ENCODE measurements at places on chromosomes 2 and 18.
A peak's percentile ranks its signal among the peaks of the same experiment; 100 is the strongest.

DNA sequence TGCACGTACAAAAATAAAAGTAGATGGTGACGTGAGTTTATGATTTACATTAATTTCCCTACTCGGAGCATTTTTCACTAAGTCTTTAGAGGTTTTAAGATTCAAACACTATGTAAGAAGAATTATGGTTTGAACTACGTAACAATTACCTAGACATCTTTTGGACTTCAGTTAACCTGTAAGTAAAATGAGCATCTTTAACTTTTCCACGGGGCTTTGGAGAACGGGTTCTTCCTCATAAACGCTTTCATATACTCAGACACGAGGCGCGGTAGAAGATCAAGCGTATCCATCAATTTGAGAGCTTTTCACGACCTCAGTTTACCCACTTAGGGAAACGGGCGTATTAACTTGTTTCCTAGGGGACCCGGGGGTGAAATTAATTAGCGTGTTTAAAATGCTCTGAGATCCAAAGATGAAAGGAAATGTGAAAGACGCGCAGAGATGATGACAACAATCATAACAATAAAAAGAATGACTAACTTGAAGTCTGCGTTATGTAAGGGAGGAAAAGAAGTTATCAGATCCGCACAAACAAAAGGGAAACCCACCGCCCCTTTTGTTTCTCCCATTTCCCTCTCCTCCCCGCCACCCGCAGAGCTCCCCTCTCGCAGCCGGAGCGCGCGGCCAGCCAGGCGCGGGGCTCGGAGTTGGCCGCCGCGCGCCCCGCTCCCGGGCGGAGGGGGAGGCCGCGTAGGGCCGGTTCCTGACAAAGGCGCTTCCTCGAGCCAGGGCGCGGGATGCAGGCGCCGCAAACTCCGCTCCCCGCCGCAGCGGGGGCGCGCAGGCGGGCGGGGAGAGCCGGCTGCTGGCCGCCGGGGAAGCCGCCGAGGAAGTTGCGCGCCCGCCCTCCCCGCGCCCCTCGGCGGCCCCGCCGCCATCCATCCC, 807 bp downstream of the PELI1 start:
- peak; percentile 45 for DNase-seq

DNA sequence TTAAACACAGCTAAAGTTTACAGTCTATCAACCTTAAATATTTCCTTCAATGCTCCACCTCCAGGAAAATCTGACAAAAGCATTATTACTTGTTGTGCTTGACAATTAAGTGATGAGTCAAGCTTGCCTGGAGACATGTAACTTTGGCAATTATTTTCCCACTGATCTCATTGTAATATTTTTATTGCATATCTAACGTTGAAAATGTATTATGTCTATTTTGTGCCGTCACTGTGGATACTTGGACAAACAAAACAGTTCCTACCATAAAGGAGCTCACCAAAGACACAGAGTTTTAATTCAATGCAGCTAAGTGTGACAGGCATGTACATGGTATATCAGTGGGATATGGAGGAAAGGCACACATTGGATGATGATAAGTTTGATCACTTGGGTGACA, 24.7 kb downstream of the RNF103 start:
- DNase-seq: no peak

DNA sequence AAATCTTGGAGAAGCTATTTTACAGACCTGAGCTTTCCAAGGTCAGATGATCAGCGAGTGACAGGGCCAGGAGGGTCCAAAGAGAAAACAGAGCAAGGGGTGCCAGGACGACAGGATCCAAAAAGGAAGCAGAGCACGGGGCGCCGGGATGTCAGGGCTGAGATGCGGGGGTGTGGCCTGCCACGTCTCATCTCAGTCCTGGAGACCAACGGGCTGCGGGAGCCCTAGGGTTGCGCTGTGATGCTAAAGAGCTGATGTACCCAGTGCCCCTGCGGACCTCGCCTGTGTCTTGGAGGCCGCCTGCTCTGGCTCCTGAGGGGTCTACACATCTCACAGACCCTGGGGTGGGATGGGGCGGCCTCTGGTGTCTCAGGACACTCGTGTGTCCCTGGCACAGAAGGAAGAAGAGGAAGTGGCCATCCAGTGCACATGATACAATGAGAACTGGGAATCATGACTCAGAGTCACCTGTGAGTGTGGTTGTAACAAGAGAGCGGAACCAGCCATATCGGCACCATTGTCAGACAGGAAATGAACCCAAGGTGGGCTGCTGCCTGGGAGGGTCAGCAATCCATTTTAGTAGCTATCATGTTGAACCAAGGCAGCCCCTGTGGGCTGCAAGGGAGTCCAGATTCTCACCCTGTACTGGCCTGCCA, 97.8 kb downstream of the MYT1L start:
- no peak for DNase-seq

GRCh38 chr2:182496596-182496995, 69.8 kb upstream of the PDE1A start:
- no peak for DNase-seq

- no peak for DNase-seq
Observed at GRCh38 chr2:207353836-207354235, 175.9 kb upstream of the CREB1 start.

GRCh38 chr18:9753846-9754245, 45.7 kb downstream of the RAB31 start:
- DNase-seq: no peak

GRCh38 chr2:230896346-230897115, 28.5 kb downstream of the GPR55 start:
- peak; percentile 9 for DNase-seq

Data from stimulated activated CD4-positive, alpha-beta T cell treated with anti-CD3 and anti-CD28 coated beads, Interleukin-2, amount 100 ng/mL, for 24 hours (primary cell).